ENCODE measurements at places on chromosomes 4 and X.
A peak's percentile ranks its signal among the peaks of the same experiment; 100 is the strongest.

DNA sequence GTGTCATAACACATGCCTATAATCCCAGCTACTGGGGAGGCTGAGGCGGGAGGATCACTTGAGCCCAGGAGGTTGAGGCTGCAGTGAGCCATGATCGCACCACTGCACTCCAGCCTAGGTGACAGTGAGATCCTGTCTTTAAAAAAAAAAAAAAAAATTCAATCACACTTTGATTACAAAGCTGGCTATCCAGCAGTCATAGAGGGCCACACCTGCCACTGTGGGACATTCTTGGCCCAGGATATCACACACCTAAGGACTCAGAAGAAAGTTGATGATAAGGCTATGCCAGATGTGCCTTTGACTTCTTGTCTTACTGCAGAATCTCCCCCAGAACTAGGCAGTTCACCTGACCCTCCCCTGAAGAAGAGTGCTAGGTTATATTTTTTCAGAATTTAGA, 122.5 kb upstream of the GALNT7 start:
- DNase-seq: no peak

DNA sequence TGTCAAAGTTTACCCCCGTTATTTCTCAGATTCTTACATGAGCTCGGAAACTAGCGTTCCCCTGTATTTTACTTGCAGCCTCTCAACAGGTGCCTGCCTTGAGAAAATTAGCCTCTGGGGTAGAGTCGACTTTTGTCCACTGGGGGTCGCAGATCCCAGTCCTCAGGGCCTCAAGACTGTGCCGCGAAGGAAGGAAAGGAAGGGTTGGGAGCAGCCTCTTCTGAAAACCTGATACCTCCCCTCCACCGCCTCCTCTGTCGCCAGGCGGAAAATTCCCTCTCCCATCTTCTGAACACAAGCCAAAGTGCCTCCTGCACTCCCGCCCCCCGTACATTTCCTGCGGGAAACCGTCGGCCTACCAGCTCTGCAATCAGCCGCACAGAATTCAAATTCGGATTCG, 44.4 kb upstream of the TMSB15B start:
- peak; percentile 28 for DNase-seq

DNA sequence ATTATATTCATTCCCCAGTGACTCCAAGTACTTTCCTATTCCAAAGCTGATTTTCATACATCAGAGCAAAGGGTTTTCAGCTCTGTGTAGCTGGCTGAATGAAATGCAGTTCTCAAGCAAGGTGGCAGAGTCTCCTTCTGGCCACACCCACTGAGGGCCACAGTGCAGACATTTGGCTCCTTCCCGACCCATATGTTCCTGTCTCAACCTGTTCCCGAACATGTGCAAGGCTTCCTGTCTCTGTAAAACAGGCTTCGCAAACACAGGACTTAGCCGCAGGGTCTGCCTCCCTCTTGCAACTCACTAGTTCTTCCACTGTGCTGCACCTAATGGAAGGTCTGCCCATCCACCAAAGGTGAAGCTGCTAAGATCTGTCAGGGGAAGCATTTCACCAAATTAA, 249.2 kb downstream of the MID1IP1 start:
- no peak for DNase-seq

DNA sequence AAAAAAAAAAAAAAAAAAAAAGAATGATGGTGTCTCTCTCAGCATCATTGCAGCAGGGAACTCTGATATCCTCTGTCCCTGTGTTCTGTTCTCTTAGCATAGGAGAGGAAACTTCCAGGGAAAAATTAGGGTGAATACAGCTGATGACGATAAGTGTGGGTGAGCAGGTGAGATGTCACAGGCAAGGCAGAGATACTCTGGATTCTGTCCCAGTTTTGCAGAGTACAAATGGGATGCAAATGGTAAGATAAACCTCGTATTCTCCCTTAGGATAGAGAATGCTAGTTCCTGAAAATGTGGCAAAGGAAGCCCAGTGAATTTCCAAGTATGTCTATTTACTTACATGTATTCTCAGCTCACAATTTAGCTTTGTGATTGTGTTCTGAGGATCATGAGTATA, 671.6 kb upstream of the BOD1L1 start:
- no peak for DNase-seq

DNA sequence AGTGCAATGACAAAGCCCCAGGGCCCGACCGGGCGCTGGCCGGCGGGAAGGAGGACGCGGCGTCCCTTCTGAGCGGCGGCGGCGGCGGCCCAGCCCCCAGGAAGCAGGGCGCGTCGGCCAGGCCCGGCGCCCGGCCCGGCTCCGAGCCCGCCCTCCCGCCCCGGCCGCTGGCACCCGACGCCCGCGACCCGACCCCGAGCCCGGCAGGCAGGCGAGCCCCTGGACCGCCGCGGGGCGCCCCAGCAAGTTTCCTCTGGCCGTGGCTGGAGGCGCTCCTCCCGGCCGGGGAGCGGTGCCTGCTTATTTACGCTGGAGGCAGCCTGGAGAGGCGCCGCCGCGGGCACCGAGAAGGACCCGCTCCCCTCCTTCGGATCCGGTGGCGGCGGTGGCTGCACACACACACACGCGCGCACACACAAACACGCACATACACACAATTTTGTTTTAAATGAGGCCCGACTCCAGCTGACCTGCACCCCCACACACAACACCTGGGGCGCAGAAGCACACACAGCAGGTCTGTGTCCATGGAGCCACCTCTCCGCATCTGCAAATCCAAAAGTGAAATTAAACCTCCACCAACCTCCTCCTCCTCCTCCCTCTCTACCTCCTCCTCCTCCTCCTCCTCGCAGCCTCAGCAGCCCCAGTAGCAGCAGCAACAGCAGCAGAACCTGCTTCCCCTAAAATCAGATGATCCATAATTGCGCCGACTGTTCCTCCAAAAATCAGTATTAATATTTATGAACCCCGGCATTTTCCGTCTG, 669 bp downstream of the IRF2 start:
- no peak for DNase-seq

DNA sequence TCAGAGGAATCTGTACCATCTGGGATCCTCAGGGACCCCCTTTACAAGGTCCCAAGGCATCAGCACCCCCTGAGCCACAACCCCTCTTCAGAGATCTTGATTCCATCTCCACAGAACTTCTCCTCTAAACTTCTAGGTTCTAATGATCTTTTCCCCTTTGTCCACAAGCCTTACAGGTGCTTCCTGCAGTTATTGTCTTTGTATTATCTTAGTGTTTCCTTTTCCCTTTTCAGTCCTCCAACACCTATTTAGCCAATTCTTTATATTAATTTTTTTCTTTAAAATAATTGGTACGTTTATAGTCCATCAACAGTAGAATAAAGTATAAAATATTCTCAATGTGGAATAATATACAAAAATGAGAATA, 35.2 kb upstream of the FAM241A start:
- DNase-seq: no peak
